ENCODE measurements at places on chromosomes 7 and 10.

- no peak for DNase-seq
Observed at GRCh38 chr7:149721084-149721601, 52.2 kb downstream of the ZNF467 start.

GRCh38 chr10:71089162-71089561, 123.2 kb upstream of the UNC5B start:
- no peak for DNase-seq

DNA sequence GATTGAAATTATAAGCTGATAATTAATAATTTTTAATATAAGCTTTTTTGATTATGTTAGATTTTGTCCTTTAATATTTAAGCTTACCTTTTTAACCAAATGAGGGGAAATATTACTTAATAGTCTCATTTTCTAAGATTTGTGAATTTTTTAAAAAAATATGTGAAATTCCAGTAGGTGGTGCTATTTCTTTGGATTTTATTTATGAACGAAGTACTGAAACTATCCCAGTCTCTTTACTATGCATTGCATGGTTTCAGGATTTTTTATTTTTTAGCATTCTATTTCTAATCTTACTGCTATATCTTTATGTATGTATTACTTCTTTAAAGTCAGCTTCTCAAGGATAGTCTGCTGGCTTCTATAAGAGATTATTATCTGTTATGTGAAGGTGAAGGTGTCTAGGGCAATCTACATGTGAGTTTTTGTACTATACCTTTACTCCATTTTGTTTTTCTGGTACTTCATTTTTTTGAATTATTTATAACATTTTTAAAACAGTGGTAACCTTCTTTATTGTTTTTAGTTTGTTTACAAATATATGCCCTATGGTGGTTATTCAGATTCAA, 78.3 kb downstream of the ATRNL1 start:
- no peak for DNase-seq

DNA sequence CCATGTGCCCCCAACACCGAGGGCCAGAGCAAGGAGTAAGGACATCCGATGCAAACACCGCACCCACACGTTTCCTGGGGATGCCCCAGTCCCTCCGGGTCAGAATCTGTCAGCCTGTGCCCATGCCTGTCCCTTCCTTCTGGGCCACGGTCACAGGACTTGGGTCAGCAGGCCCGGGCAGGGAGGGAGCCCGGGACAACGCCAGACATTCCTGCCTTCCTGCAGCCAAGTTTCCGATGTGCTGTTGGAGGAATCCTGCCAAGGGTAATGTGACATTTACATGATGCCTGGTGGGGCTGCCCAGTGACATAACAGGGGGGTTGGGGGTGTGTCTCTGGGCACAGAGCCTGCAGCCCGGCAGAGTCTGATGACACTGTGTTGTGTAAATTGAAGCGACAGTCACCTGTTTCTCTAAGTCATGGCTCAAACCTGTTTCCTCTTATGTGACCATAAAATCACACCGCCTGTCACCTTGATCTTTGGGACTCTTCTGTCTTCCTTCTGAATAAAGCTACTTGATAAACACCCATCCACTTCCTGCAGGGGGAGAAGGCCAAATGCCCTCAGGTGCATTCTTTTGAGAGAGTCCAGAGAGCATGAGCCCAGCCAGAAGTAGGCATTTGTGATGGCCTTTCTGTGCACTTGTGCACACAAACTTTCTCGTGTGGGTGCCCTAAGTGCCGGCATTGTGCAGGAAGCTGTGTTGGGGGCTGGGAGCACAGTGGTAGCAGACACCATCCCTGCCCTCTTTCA, 175.3 kb upstream of the RHEB start:
- no peak for DNase-seq

- no peak for DNase-seq
Observed at GRCh38 chr10:8468477-8468876, 414.0 kb downstream of the GATA3 start.

GRCh38 chr7:124457841-124458240, 307.8 kb downstream of the GPR37 start:
- no peak for DNase-seq

- DNase-seq: no peak
Observed at GRCh38 chr7:2512179-2512661, 7.4 kb upstream of the LFNG start.

GRCh38 chr10:129892548-129893052, 71.5 kb downstream of the EBF3 start:
- DNase-seq: no peak

GRCh38 chr10:118816471-118817168, 61.9 kb upstream of the CACUL1 start:
- no peak for DNase-seq

- DNase-seq: no peak
Observed at GRCh38 chr10:129385600-129385999, 81.4 kb upstream of the MGMT start.

DNA sequence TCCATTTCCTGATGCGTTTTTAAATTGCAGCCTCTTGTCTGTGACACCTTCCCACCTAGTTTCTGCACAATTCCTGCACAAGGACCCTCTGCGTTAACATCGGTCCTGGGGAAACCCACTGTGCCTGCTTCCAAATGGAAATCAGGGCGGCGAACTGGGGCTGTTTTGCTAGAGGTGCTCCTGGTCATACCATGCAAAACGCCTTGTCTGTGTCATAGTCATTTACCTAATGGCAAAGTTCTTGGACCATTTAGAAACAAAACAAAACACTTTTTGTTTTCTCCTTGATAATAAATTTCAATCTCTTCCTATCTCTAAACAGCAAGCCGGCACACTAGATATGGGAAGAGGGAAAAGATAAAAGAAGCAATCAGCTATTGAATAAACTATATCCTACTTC, 206.9 kb upstream of the KLF14 start:
- no peak for DNase-seq

GRCh38 chr10:43252783-43253341, 14.0 kb downstream of the RASGEF1A start:
- DNase-seq: no peak

DNA sequence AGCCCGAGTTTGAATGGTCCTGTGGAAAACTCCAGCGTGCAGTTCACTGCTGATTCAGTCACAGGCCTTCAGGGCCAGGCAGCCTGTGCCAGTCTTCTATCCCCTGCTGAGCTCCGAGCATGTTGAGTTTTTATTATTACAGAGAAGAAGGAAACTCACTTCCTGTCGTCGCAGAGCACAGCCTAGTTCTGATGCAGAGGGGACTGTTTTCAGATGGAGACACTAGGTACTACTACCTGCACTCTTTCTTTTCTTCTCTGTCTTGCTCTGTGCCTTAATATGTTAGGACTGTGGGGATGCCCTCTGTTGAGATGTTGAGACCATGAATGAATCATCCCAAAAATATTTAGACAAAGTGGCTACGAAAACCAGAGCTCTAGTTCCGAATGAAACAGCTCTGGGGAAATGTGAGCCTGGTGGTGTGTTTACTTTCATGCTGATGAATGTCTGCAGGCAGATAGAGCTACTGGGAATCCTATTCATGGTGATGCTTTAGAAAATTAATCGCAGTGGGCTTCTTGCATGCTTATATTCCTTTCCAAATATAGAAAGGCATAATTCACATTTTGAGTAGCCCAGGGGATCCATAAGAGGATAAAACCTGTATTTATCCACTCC, 29.6 kb downstream of the CASP7 start:
- DNase-seq: no peak

DNA sequence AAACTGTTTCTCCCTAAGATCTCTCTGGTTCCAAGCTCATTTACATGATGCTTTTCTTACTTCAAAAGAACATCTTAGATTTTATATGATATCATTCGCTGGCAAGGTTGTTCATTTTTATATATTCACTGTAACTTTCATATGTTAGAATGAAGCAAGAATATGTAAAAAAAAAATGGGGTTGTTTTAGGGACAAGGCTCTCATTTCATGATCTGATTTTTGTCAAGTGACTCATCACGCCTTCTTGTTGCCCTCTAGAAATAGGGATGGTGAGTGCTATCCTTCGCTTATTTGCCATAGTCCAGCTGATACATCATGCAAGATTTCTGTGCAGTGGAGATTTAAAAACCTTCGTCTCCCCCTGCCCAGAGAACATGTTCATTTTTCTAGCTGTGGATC, 14.0 kb upstream of the CELF2 start:
- DNase-seq: no peak

GRCh38 chr10:114902151-114902550, 35.8 kb upstream of the TRUB1 start:
- no peak for DNase-seq

- no peak for DNase-seq
Observed at GRCh38 chr7:67652937-67653336, 656.3 kb downstream of the TYW1 start.

DNA sequence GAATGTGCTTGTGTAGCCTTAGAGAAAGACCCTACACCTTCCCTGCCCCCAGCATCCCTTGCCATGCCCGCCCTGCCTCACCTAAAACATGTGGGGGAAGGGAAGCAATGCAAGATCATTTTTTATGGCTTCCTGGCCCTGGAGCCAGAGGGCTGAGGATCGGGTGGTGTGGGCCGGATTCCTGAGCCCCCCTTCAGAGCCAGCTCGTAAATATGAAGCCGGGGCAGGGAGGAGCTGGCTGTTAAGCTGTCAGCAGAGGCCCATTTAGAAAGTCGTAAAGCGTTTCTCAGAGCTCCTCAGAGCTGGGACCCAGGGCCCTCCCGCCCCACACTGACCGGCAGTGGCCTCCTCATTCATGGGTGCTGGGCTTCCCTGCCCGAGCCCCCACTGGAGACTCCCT, 23.9 kb downstream of the UNC5B start:
- DNase-seq: no peak

GRCh38 chr10:69835875-69836730, 34.4 kb downstream of the COL13A1 start:
- no peak for DNase-seq

DNA sequence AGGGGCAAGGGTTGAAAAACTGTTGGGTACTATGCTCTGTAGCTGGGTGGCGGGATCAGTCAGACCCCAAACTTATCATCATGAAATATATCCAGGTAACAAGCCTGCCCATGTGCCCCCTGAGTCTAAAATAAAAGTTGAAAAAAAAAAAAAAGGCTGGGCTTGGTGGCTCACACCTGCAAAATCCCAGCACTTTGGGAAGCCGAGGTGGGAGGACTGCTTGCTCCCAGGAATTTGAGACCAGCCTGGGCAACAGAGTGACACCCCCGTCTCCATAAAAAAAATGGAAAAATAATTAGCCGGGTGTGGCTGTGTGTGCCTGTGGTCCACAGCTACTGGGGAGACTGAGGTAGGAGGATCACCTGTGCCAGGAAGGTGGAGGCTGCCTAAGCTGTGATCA, 83.5 kb downstream of the VIPR2 start:
- DNase-seq: no peak

DNA sequence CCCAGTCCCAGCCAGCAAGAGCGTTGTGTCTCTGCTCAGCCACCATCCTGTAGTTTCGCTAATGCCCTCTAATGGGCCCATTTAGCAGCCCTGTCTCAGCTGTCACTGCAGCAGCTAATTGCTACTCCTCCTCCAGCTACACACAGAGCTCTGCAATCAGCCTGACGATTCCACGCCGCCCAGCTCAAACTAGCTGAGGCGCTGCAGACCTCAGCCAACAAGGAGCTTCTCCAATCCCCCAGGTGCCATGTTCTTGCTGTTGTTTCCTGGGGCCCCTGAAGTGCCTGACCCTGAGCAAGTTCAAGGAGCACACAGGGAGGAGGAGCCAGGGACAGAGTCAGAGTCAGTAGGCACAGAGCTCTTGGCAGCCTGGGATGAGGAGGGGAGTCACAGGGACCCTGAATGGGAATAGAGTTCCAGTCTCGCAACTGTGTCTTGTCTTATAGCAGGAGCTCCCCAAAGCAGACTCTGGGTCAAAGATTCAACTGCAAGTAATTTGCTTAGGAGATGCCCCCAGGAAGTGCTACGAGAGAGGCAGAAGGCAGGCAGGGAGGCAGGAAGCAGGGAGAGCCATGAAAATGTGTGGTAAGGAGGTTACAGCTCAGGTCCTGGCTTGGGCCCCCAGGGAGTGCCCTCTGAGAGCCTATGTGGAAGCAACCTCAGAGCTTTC, 135.8 kb upstream of the UNC5B start:
- peak; percentile 13 for DNase-seq

DNA sequence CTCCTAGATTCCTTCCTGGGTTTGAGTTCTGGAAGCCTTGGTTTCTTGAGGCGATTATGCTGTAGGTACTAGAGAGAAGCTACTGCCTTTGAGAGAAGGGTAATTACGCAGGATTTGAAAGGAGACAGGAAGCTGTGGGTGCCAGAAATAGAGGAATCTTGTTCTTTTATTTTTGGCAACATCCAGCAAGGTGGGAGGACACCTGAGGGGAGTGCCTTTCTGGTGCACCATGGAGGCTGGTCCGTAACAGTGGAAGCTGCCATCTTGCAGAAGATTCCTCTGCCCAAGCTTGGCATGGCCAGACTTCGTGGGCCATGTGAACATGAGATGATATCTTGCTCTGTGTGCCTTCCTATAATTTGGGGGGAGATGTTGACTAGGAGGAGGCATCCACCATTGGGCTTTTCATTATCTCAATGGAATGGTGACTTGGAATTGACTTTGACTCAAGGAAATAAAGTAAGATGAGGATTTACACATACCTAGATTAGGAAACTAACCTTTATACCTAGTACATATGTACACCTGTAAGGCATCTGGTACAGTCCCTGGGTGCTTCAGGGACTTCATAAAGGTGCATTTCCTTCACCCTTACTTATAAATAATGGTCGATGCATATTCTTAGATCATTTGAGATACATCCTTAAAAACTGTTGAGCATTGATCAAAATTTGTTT, 98.2 kb downstream of the PFKFB3 start:
- DNase-seq: no peak

GRCh38 chr7:27158436-27159265, 2.2 kb upstream of the HOXA7 start:
- no peak for DNase-seq

GRCh38 chr7:4444106-4444505, 238.0 kb upstream of the FOXK1 start:
- no peak for DNase-seq

DNA sequence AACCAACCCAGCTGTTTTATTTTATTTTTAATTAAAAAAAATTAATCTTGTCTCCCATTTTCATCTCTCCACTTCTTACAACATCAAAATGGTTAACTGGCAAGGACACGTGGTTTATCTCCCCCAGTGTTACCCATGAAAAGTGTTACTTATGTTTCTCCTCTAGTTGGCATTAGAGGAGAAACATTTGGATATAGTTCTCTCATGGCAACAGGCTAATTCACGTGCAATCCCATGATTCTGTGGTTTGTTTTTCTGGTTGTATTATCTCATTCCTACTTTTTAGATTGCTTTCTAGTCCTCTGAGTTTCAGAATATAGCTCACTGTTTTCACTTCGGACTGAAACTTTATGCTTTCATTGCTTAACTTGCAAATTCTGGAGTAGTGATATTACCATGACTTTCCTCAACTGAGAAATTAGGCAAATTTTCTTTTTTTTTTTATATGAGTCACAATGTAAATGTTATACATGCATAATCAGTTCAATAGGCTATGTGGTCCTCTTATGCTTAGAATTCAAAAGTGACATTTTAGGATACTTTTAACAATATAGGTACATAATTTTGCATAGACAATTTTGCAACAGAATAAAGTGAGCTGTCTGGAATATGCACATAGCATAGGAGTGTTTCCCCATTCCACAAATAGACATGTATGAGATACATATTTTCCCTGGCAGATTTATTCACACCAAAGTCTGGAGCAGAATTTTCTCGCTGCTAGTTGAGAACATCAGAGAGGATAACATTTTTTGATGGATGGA, 43.0 kb downstream of the LHFPL3 start:
- no peak for DNase-seq
